Activated naive CD8-positive, alpha-beta T cell treated with anti-CD3 and anti-CD28 coated beads, Interleukin-2, amount 50 U/mL, for 24 hours (primary cell): ENCODE measurements at places on chromosomes 5 and 9.

DNA sequence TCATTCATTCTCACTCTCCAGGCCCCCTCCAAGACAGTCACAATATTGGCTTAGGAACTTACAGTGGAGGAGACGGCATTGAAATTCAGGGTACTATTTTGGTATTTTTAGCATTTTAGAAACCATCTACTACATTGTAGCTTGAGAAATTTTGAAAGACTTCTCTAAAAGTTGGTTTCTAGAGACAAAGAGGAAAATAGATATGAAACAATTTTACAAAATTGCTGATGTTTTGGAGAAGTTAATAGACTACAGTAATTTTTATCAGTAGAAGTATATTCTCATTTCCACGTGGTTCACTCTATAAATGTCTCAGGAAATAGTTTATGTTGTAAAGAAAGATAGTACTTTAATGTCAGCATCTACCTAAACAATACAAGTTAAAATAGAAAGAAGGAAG, 63.2 kb upstream of the ZSWIM6 start:
- no peak for DNase-seq

GRCh38 chr9:13948037-13948436, 365.9 kb downstream of the NFIB start:
- DNase-seq = no peak

DNA sequence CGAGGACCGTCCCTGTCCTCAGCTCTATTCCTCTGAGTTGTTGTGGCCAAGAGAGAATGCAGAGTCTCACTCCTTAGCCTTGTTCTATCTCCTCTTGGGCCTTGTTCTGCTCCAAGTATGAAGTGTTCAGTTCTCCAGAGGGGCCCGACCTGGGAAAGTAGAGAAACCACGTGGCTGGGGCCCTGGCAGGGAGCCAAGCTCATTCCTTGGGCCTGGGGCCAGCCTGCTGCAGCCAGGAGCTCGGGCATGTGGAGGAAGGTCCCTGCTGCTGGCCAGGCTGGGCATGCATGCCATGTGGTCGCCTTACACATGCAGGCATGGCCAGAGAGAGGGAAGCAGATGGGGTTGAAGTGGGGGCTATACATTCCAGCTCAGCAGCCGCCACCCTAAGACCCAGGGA, 60.7 kb downstream of the COL27A1 start:
- no peak for DNase-seq

DNA sequence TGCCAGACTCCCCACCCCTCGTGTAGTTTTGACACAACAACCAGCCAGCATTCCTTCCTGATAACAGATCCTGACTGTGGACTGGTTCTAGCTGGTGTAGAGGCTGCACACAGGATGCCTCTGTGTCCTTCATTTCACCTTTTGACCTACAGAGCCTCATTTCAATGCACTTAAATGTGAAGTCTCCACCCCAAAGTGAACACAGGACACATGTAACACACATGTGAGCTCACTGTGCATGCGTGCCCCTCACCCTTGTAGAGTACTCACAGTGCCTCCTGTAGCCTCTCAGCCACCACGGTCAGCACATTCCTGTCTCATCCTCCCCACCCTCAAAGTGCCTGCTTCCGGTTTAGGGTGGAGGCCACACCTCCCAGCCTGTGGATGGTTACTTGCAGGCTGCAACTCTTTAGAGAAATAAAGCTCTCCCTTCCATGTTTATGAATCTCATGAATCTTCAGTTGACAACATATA, 11.6 kb upstream of the NKD2 start:
- no peak for DNase-seq

GRCh38 chr5:14182761-14183160, 39.6 kb downstream of the TRIO start:
- DNase-seq = no peak

DNA sequence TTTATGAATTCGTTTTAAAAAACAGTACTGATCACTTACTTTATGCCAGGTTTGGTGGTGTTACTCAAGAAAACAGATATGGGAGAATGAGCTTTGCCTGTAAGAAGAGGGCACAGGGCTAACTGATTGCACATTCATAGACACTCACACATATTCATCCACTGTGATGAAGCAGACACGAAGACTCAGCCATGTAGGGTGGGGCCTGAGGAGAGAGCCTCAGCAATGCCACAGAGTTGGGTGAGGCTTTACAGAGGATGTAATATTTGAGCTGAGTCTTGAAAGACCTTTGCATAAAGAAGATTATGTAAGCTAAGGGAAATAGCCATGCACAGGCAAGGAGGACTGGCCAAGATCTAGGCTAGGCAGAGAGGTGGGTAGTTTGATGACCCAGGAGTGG, 472.8 kb downstream of the PSAT1 start:
- no peak for DNase-seq

DNA sequence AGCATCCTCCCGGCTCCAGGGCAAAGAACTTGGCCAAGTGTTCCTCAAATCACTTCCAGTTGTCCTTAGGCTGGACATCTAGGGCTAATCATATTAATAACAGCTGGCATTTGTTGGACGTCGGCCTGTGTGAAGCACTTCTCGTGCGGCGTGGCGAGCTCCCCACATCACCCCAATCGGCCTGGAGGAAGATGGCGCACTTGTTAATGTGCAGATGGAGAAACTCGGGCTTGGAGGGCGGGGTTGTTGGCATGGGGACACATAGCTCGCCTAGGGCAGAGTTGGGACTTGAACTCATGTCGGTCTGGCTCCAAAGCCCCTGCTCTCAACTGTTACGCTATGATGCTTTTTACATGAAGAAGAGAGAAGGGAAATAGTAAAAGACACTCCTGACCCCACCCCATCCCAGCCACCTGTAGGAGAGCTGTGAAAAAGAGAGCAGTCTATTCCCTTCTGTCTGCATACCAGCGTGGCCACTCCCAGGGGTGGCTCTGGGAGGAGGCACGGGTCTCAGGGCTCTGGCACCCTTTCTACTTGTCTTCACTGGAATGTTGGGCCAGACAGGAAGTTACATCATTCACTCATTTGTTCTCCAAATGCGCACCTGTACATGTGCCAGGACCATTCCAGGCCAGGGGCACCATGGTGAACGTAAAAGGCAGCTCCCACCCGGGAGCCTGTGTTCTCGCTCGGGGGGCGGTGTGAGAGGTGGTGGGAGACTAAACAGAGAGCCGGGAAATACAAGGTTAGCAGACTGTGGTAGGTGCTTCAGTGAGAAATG, 12.8 kb upstream of the NUP214 start:
- DNase-seq = no peak

- DNase-seq = no peak
Measured at GRCh38 chr5:168251259-168251658, 40.2 kb upstream of the WWC1 start.

DNA sequence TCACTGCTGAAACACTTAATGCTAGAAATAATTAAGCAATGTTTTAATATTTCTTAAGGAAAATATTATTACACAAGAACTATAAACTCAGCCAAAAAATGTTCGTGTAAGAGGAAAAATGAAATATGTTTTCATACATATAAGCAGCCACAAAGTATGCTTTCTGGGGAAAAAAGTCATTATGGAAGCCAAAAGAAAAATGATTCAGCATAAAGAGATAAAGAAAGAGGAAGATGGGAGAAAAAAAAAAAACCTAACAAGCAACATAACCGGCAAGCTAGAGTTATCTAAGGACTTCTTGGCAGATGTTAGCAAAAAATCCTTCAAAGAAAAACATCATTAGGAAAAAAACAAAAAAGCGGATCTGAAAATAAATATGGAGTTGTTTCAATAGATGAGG, 179.1 kb downstream of the MUSK start:
- no peak for DNase-seq

DNA sequence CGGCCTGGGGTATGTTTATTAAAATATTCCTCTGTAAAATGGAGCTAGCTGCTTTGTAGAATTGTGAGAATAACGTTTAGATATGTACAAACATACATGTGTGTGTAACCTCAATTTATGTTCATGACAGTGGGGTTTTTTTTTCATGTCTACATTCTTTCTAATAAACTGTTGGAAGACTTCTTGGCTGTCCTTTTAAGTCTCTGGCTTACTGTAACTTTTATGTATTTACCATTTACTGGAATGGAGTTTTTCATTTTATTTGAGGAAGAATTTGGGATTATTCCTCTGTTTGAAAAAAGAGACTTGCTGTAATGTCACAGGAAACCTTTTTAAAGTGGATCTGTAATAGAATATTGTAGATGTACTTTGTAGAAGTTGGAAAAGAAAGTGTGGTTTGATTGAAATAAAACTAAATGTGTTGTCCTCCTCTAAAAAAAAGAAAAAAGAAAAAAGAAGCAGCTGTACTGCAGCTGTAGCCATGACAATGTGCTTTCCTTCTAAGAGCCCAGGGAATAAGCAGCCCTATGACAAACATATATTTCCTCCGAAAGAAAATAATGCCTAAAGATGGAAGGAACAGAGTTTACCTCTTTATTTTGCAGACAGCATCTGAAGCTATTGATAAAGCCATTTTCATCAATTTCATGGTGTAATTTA, 71.2 kb upstream of the FREM1 start:
- no peak for DNase-seq

DNA sequence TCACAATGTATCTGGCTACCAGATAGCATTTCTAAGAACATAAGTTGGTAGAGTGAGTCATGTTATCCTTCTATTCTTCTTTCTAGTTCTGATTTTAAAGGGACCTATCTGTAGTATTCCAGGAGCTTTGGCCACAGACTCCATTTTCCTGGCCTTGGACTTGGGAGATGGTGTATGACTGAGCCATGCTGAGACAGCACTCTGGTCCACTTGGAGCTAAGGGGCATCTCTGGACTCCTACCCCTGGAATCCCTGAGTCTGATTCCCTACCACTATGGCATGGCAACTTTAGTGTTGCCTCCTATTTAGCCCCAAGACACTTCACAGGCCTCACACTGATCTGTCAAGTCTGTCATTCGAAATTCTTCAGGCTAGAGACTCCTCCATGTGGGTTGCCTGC, 58.8 kb downstream of the BAAT start:
- no peak for DNase-seq

- DNase-seq = peak; percentile 98
Measured at GRCh38 chr9:133375724-133376654, at the start of the genes STKLD1 and SURF4. Gene STKLD1 (plus strand): TSS chr9:133376366. CDS start chr9:133376474, 108 bp downstream. Gene SURF4 (minus strand): TSS chr9:133376060. CDS start chr9:133375969, 91 bp downstream.

- DNase-seq = no peak
Measured at GRCh38 chr5:53256746-53257145, 147.2 kb upstream of the MOCS2 start.

DNA sequence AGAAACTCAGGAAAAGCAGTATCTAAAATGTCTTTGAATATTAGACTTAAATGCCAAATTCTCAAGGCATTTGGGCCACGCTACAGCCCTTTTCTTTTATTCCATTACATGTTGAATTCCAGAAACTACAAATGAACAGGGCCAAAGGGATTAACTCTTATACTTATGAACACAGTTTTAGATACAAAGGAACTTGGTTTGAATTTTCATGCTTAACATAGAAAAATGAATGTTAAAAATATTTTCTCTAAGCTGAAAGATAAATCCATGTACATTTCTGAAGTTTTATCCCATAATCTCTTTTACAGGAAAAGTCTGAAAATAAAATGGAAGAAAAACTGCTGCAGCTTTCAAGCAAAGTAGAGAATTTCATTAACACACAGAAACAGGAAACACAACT, 56.8 kb downstream of the FAM81B start:
- DNase-seq = no peak

- DNase-seq = no peak
Measured at GRCh38 chr9:107927276-107927675, 437.7 kb upstream of the KLF4 start.

DNA sequence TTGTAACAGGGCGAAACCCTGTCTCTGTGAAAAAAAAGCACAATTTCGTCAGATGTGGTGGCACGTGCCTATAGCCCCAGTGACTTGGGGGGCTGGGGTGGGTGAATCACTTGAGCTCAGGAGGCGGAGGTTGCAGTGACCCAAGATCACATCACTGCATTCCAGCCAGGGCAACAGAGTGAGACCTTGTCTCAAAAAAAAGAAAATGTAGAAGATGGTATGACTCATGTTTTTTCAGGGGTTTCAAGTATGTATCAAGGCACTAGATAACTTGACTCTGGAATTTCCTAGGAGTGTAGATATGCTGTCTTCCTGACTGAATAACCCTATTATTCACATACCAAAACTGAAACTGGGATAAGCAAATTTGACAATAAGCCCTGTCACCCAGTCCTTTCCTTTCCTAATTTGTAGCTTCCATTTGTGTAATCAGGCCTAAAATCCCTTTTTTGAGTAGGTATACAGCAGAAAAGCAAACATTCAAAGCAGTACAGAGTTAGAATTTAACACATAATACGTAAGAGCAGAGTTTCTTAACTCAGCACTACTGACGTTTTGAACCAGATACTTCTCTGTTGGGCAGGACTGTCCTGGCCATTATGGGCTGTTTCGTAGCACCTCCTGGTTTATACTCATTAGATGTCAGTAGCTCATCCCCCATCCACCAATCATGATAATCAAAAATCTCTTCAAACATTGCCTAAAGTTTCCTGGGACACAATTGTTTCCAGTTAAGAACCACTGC, 17.3 kb upstream of the ANKRD18B start:
- DNase-seq = peak; percentile 17

DNA sequence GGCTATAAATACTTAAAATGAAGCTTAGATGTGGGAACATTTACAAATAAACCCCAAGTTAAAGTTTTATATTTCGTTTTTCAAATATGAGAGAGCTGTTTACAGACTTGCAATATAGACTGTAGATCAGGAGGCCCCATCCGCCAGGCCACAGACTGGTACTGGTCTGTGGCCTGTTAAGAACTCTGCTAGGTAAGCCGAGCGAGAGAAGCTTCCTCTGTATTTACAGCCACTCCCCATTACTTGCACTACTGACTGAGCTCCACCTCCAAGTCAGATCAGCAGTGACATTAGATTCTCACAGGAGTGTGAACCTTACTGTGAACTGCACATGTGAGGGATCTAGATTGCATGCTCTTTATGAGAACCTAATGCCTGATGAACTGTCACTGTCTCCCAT, 561.4 kb upstream of the FAM174A start:
- DNase-seq = no peak

DNA sequence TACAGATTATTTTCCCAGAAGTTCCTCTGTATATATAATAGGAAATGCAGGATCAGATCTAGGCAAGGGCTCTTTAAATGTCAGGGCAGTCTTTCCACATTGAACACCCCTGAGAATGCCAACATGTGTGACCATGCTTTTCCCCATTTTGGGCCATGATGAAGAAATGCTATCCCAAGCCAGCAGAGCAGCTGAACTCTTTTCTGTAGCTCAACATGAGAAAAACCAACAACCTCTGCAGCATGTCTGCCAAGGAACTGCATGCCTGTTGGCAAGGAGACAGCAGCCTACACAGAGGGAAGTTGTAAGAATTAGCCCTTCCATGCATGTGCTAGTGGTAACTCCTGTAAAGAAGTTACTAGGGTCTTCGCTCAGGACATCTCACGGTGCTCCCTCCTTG, 9.5 kb upstream of the IFNK start:
- no peak for DNase-seq

DNA sequence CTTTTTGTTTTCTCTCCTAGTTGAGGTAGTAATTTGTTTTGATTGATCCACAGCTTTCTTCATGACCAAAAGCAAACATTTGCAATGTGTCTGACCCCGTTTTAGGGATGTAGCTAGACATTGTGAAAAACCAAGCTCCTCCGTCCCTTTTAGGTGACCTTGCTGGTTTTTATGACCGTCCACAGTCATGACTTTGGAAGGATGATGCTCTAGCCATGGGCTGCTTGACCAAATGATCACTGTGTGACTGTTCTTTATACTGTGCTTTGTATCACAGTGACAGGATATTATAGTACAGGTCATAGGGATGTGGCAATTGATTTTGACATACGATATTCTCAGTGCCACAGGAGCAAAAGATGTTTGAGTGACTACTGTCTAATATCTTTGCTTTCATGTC, 54.4 kb downstream of the KCNN2 start:
- DNase-seq = no peak
